ENCODE measurements at places on chromosomes 7 and 10.

DNA sequence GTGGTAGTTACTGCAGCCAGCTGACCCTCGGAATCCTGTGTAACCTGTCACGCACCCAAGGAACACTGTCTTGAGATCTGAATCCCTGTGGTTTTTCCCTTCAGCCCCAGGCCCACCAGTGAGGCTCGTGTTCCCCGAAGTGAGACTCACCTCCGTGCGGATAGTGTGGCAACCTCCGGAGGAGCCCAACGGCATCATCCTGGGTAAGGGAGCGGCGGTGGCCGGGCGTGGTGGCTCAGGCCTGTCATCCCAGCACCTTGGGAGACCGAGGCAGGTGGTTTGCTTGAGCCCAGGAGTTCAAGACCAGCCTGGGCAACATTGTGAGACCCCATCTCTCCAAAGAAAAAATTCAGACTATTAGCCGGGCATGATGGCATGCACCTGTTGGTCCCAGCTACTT, 549.9 kb upstream of the FOXK1 start:
- no peak for DNase-seq

DNA sequence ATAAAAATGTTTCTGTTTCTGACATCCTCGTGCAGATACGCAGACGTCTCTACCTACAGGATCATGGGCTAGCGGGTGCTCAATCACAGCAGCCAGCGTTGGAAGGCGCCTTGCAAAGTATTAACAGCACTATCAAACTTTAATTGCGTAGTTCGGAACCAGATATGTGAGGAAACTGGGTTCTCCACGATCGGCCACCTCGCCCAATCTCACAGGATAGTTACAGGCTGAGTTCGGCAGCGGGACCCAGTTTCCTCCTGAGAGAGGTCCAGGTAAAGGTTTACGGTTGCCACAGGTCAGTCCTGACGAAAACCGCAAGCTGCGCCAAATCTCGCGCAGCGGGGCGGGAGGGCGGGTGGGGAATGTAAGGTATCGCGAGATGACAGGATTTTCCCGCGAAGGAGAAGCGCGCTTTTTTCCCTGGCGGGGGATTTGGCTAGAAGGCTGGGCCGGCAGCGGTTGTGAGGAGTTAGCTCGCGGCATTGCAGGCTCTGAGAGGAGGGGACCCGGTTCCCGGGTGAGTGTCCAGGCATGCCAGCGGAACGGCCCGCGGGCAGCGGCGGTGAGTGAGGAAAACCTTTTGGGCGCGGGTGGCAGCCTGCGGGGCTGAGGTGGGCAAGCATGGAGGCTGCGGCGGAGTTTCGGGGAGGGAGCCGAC, at the start of gene HELLS:
Gene HELLS (plus strand): TSS at position 398 of the 658 bp plus-strand sequence. CDS start 134 bp downstream, at position 532.
- peak; percentile 96 for DNase-seq

- no peak for DNase-seq
These were observed 102.8 kb upstream of the RET start for GRCh38 chr10:42973870-42974692.

DNA sequence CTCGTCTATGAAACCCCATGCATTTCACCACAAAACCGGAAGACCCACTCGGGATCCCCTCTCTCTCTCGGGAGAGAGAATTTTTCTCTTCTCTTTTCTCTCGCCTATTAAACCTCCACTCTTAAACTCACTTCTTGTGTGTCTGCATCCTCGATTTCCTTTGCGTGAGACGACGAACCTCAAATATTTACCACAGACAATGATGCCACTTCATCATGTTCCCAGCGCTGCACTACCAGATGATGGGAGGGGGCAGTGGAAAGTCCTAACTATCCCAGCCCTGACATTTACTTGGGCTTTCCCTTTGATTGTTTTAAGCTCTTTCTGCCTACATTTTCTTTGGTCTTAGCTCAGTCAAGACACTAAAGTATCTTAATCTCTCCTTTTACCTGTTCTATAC, 906.7 kb downstream of the GRID1 start:
- DNase-seq = no peak

- DNase-seq = peak; percentile 43
These were observed at the start of gene SSMEM1 for GRCh38 chr7:130207642-130208041. TSS of gene SSMEM1 (plus strand) at chr7:130207860. CDS start at chr7:130207911, 51 bp downstream.

GRCh38 chr7:46189255-46189790, 268.3 kb upstream of the IGFBP3 start:
- DNase-seq = peak; percentile 33

DNA sequence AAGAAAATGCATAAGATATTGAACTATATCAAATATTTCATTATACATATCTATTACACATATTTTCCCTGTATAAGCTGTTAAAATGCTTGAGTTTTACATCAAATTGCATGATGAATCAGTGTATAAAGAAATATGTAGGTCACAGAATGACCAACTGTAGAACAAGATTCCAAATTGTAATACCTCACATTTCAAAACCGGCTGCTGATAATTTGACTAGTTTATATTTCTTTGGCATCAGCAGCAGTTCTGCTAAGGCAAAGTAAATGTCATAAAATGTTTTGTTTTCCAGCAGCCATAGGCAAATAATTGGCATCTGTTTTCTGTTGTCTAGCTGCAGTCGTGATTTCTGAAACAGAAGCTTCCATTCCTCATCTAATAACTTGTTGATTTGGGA, 633.9 kb downstream of the ARL4A start:
- no peak for DNase-seq

DNA sequence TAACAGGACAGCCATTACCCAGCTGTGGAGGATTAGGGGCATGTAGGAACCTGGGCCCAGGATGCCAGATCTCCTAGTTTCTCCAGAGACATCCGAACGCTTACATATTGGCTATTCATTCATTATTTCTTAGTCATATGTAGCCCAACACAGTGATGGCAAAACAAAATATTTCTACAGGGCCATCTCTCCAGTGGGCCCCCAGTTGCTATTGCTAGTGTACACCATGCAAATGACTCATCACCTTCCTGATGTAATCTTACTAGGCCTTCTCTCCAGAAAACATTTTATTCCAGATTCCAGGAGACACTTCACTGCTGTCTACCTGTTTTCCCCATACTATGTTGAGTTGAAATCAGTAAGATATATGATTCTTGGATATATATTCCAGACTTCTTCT, 201.7 kb downstream of the PLXDC2 start:
- no peak for DNase-seq

DNA sequence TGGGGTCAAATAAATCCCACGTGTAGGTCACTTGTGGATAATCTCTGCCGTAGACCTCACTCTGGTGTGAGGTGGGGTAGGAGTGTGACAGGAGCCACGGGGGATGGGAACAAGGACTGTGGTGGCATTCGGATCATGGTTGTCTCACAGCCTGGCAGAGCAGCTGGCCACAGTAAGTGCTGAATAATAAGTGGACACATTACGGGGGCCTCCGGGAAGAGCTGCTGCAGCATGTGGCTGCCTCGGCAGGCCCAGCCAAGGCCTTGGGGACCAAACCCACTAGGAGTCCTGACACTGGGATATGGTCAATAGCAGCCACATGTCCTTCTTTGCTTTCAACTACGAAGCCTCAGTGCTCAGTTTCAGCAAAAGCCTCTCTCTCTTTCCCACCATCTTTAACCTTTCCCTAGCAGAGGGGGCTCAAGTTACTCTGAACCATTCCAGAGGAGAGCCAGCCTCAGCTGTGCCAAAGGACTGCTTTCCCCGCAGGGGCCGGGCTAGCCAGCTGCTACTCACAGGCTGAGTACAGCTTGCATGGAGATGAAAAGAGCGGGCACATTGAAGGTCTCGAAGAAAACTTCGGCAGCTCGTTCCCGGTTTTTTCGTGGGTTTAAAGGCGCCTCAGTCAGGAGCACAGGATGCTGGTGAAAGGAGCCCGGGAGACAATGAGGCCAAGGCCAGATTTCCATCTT, 17.3 kb downstream of the ACTR1A start:
- peak; percentile 7 for DNase-seq

Data from AG20443 (cell line).